NCI-H1092 treated with DMSO at 0.1 percent for 48 hours (cell line): ENCODE measurements at places on chromosomes 4 and X.
A peak's percentile ranks its signal among the peaks of the same experiment; 100 is the strongest.

DNA sequence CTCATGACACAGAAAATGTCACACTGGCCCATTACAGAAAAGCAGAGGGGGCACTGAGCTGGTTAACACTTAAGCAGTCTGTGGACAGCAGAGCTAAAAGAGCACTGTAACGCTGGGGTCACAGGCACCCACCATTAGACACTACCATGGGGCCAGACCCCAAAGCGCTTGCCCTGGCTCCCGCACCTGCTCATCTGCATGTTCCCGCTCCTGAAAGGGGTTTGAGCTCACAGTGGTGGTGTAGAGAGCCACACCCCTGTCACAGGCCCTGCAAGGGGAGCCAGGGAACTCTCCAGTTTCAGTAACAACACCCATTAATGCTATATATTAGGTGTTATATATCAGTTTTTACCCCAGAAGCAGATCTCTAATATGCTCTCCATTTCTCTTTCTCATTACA lies 187.0 kb downstream of the ANKRD50 start:
- no peak for DNase-seq

- DNase-seq, result no peak
Observed at GRCh38 chr4:69239557-69240168, 25.1 kb upstream of the UGT2B11 start.

- DNase-seq, result no peak
Observed at GRCh38 chrX:31508338-31508737, 436.5 kb upstream of the FTHL17 start.

DNA sequence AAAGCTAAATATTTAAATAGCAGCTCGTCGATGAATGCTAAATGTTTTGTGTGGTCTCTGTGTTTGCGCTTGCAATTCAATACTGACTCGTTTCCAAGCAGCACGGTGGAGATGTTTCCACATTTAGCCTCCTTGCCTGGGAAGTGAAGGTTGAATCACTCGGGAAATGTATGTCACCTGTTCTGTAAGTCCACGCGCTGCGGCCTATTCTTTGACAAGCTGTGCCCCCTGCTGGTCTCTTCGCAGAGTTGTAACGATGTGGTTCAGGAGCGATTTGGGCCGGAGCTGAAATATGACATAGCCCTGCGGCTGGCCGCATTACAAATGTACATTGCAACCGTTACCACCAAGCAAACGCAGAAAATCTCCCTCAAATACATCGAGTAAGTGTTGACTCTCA lies 89.6 kb upstream of the PRPS2 start:
- DNase-seq, result peak; percentile 87

DNA sequence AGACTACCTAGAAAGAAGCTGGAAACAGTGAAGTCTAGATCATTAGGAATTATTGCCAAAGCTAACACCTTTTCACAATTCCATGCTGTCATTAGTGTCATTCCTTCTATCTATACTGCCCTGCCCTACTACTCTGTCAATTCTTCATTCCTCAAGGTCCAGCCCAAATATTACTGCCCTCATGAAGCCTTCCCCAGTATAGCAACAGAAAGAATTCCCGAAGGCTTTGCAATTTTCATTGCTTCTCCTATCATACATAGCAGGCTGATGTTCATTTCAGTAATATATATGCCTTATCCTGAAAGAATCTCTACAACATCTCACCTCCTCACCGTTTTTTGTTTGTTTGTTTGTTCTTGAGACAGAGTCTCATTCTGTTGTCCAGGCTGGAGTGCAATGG lies 63.9 kb downstream of the APBB2 start:
- no peak for DNase-seq

DNA sequence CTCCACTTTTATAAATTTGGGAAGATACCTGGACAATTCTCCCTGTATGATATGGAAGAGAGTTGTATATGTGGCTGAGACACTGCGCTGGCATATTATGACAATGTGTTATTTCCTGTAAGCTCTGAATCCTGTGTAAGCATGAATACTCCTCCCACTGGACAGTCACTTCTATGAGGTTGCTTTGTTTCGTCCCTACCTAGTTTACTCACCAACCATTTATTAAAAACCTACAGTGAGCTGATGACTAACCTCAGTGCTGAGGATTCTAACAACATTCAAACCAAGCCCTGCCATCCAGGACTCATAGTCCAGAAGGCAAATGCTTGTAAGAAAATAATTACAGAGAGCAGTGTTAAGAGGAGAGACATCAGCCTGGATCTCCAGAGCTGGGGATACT lies 1632.9 kb upstream of the TENM3 start:
- no peak for DNase-seq

- no peak for DNase-seq
Observed at GRCh38 chr4:91267543-91267942, 1036.2 kb upstream of the GRID2 start.
